ENCODE measurements at places on chromosomes 7 and 10.

GRCh38 chr10:114893251-114893650 lies 44.7 kb upstream of the TRUB1 start:
- DNase-seq: no peak

DNA sequence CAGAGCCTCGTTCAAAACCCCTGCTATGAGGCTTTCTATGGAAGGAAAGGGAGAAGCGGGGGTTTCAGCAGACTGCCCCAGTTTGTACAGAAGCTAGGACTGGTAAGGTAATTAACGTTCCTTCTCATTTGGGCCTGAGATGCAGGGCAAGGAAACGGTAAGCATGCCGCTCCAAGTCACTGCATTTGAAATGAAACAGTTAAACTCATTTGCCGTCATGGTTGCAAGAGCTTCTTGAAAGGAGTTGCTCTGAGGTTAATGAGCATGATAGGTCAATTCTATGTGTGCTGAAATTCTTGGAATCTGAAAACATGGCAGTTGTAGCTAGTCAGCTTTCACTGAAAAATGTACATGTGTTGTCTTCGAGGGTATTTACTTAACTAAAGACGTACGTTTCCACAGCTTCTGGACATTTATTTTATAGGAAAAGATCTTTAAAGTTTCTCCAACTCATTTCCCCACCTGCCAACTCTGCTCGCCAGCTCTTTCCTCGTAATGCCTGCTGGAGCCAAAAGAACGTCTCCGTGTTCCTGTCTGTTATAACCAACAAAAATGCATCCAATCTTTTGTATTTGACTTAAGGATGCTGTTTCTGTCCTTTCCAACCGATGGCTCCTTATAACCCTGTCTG lies 73.3 kb downstream of the ADAM12 start:
- no peak for DNase-seq

DNA sequence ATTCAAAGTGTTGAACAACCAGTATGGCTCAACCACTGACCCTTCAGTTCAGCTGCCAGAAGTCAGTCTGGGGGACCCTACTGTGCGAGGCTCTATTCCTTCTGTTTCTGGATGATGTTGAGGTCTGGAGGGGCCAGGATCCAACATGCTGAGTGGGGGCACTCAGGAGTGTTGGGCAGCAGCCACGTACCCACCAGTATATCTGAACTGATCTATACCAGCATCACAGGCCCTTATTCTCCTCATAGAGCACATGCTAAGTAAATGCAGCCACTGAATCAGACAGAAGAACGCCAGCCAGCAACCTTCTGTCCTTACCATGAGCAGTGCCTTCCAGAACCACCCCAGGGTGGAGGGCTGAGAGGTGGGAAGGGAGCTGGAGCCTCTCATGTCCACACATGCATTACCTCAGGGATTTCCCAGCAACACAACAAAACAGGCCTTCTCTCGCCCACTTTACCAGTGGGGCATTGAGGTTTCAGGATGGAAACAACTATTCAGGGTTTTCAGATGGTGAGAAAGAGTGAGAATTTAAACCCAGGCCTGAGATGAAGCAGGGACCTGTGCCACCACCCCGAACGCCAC lies 6.8 kb upstream of the MSMB start:
- no peak for DNase-seq

DNA sequence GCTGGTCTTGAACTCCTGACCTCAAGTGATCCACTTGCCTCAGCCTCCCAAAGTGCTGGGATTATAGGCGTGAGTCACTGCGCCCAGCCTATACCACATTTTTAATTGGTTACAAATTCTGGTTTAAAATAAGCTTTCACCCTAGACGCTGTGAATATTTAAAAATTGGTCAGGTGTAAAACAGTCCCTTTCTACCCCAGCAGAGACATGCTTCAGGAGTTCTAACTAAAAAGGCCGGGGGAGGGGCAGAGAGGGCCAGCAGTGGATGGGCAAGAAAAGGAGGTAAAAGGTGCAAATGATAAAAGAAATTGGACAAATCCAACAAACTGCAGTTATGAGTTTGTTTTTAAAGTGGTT lies 70.0 kb downstream of the WAPL start:
- DNase-seq: no peak

DNA sequence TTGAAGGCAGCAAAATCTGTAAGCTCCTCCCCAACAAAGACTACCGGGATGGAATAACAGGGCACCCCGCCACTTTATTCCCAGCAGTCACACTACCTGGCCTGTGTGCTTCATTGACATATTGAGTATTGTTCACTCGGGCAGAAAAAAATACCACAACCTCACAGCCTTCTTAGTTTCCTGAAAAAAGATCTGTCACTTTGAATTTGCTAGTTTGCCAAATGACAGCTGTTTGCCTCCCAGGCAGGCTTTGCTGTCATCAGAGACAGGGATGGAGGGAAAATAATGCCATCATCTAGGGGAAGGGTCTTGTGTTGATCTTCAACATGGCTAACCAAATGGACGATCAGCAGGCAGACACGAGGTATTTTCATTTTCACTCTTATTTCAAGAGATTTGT lies 26.9 kb downstream of the BMPER start:
- no peak for DNase-seq

DNA sequence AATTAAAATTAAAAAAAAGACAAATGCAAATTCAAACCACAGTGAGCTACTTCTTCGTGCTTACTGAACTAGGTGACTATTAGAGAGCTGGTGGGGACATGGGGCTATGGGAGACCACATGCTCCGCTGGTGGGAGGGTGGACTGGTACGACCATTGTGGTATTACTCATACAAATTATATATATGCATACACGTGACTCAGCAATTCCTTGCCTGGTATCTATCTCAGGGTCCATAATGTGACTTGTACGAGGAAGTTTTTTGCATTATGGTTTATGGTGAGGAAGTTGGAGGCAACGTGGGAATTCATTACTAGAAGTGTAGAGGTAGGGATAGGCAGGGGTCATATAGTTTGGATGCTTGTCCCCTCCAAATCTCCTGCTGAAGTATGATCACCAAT lies 1112.7 kb downstream of the TYW1 start:
- no peak for DNase-seq

DNA sequence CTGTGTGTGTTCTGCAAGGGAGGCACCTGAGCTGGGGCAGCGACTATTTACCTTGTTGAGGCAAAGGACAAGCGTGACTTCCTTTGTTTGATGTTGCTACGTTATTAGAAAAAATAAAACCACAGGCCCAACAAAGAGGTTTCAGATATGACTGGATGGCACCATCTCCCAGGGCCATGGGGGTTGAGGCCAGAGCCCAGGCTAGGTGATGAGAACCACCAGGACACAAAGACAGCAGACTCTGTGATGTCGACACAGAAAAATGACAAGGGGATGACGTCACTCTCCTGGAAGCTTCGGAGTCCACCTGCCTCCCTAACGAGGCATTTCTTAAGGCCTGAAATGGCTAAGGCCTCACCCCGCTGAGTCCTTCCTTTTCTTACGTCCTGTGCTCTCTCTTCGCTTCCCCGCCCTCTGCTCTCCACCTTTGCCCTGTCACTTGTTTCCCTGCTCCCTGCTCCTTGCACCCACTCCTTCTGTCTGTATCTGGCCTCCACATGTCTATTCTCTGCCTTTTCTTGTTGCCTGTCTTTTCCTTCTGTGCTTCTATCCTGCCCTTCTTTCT lies 83.0 kb upstream of the ADRB1 start:
- DNase-seq: no peak

GRCh38 chr7:112157072-112157471 lies 49.1 kb downstream of the DOCK4 start:
- DNase-seq: no peak

- DNase-seq: peak; percentile 11
Observed at GRCh38 chr7:42046483-42046882, 190.5 kb downstream of the GLI3 start.

GRCh38 chr10:84088626-84089025 lies 50.7 kb upstream of the GHITM start:
- DNase-seq: no peak

DNA sequence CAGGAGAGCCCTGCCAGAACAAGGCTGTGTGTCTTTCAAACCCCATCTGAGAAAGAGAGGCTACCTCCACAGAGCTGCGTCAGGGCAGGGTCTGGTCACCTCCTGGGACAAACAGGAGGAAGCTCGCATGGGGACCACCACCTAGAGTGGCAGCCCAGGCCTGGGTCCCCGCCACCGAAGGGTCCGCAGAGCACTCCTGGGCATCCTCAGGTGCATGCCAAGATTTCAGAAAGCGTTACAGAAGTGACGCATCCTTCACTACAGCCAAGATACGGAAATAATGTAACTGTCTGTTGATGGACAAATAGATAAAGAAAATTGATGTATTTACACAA lies 42.6 kb downstream of the GSDME start:
- no peak for DNase-seq

DNA sequence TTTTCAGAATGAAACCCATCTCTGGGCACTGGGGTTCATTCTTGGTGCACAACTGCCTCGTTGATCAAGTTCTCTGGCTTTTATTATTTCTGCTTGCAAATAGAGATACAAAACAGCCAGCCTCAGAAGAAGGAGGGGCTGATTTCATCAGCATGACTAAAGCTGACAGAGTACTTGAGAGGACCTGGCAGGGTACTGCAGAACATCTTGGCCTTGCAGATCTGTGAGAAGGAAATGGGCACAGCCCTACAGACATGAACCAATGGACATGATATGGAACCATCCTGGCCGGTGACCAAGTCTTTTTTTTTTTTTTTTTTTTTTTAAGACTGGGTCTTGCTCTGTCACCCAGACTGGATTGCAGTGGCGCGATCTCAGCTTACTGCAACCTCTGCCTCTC lies 240.6 kb downstream of the VTI1A start:
- DNase-seq: no peak

DNA sequence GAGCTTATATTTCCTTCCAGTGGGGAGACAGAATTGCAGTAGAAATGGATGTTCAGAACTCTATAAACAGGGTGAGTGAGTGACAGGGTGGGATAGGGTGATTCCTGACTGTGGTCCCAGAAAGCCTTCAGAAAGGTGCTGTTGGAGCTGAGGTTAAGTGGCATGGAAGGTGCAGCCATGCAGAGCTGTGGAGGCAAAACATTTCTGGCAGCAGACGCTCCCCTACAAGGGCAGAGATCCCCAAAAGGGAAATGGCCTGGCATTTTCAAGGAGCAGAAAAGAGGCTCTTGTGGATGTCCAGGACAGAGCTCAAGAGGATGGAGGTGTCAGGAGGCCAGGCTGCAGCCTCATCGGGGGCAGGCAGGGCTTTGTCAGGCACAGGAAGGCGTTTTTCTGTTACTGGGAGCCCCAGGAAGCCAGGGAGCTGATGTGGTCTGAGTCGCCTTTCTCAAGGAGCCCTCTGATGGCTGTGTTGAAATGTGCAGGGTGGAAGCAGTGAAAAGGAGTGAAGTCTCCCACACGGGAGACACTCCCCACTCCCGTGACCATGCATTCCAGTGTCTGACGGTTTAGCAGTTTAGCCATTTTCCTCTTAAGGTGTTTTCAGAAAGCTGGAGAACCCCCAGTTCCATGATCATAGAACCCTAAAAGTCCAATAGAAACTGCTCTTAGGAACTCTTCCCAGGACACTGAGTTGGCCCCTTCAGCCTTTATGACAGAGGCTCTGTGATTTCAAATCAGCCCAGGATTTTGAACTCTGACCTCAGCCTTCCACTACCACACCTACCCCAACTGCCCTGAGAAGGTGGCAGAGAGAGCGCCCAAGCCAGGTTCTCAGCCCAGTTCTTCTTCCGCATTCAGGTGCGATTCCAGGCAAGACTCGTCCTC lies 96.2 kb downstream of the C10orf105 start:
- no peak for DNase-seq

- no peak for DNase-seq
Observed at GRCh38 chr10:66637273-66638036, 288.4 kb upstream of the LRRTM3 start.

GRCh38 chr7:479115-479947 lies 40.3 kb downstream of the PDGFA start:
- DNase-seq: no peak

- DNase-seq: no peak
Observed at GRCh38 chr7:2209961-2210323, 22.8 kb downstream of the MAD1L1 start.

- DNase-seq: peak; percentile 6
Observed at GRCh38 chr7:69062020-69062765, 536.1 kb upstream of the AUTS2 start.

GRCh38 chr10:78405736-78406135 lies 372.1 kb downstream of the RPS24 start:
- no peak for DNase-seq

GRCh38 chr7:109821156-109821555 lies 1251.5 kb downstream of the DNAJB9 start:
- no peak for DNase-seq

GRCh38 chr7:17530244-17530643 lies 231.8 kb downstream of the AHR start:
- DNase-seq: no peak

- no peak for DNase-seq
Observed at GRCh38 chr10:46232666-46233065, 54.1 kb upstream of the ANTXRL start.

GRCh38 chr7:5526100-5526905 lies 102.7 kb upstream of the TNRC18 start:
- no peak for DNase-seq

DNA sequence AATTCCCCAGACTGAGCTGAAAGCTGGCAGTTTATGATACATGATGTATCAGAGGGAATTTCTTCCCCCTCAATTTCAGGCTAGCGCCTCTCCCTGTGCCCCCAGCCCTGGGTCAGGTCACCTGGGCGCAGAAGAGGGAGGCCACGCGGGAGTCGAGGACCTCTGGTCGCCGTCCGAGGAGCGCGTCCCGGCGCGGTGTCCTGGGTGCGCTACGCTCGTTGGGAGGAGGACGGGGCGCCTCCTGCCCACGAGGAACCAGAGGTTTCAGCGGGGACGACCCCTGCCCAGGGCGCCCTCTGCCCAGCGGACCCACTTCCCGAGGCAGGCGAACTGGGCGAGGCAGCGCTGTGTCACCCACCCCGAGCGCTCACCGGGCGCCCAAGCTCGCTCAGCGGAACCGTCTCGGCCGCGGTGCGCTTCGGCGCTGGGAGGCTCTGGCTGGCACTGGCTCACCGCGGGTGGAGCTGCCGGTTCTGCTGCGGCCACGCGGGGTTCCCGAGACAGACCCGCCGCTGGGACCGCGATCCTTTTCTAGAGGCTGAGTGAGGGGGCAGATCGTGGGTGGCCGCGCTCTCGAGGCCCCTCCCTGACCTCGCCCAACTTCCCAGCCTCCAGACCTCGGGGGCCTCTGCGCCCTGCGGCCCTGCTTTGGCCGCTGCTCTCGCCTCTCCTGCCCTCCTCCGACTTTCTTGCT lies at the start of gene FAM237B:
Gene FAM237B, minus strand, starts transcription at position 504 of the 694 bp plus-strand sequence. CDS start 1,556 bp downstream, outside the sequence.
- DNase-seq: no peak

- no peak for DNase-seq
Observed at GRCh38 chr10:131131726-131132591, 179.6 kb downstream of the TCERG1L start.

DNA sequence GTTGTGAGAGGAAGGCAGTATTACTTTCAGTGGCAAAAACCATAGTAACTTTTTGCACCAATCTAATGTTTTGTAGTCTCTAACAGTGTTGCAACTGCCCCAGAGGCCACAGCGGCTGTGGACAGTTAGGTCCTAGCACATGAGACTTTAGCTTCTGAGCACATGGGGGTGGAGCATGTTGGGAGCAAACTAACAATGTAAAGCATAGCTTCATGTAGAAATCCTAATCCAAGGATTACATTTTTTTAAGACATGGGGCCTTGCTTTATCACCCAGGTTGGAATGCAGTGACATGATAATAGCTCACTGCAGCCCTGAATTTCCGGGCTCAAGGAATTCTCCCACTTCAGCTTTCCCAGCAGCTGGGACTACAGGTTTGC lies 49.0 kb downstream of the LAMB1 start:
- no peak for DNase-seq
